ENCODE measurements at places on chromosomes 7 and 10.

GRCh38 chr10:69899727-69900595 lies 98.3 kb downstream of the COL13A1 start:
- DNase-seq, result no peak

GRCh38 chr10:30591249-30591670 lies 38.3 kb downstream of the LYZL2 start:
- peak; percentile 25 for DNase-seq

- DNase-seq, result no peak
These were observed 1.3 kb downstream of the TYSND1 start for GRCh38 chr10:70145166-70145665.

DNA sequence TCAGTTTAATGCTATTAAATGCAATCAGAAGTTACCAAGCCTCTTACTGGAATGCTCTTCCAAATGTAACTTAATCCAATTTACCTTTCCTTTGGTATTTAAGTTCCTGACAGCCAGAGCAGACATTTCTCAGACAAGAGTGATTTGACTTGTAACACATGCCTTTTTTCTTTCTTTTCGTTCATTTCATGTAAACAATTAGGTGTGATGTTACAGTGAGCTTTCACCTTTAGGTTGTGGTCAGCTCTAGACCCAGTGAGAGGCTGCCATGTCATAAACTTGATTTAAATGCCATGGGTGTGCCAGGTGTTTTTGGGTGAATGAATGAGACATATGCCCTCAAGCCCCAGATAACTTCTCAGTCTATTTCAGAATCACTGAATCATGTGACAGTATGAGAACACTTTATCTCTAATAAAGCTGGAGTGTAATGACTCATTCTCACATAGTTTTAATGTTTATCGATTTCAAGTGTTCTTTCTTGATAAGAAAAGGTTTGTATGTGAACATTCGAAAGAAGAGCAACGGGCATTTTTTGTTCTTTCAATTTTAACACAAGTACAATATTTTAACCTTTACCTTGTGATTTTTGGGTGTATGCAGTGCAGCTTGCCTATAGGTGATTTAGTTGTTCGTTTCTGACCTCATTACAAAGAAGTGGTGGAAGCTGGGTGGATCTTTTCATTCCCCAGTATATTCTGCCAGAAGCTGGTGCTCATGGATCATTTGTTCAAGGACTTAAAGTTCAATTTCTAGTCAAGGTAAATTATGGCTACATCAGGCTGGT lies 61.5 kb downstream of the CHN2 start:
- DNase-seq, result no peak

GRCh38 chr10:5679606-5680005 lies 5.0 kb upstream of the TASOR2 start:
- DNase-seq, result no peak

DNA sequence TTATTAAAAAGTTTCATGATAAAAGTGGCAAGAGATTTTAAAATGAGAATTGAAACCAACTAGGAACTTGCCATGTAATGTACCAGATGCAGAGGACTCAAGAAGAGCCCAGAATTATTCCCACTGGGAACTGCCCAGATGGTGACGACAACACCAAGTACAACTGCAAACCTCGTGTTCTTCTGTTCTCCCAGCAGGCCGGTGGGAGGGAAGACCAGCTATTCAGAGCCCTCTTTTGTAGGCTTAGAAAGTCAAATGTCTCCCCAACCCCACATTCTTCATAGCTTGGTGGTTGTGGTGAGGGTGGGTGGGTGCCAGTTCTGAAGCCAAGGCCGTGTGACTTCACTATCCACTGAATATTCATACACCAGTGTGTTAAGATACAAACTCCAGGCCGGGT lies 54.3 kb upstream of the ITGB1 start:
- no peak for DNase-seq

GRCh38 chr10:113386005-113386404 lies 166.8 kb upstream of the HABP2 start:
- DNase-seq, result no peak

DNA sequence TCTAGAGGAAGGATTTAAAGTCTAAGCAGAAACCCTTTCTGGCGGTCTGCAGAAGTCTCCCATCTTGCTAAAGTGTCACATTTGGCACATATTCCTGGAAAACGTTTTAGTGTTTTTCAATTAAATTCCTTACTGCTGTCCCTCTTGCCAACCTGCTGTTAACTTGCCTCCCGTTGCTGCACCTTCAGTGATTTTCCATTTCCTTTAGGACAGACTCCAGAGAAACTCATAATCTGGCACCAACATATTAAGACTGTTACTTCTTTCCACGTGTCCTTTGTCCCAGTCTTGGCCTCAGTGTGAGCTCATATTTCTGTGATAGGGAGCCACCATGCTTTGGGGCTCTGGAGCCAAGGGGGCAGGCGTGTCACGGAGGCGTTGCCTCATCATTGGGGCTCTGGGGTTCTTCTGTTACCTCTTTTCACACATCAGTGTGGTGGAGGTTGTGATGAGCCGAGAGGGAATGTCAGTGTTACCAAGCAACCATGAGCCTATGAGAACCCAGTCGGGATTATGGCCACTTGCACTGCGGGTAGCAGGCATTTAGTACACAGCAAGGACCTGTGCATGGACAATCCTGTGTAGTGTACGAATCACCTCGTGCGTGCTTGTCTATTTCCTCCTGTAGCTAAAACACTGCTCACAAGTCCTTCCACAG lies 26.0 kb upstream of the ZNF32 start:
- DNase-seq, result no peak

DNA sequence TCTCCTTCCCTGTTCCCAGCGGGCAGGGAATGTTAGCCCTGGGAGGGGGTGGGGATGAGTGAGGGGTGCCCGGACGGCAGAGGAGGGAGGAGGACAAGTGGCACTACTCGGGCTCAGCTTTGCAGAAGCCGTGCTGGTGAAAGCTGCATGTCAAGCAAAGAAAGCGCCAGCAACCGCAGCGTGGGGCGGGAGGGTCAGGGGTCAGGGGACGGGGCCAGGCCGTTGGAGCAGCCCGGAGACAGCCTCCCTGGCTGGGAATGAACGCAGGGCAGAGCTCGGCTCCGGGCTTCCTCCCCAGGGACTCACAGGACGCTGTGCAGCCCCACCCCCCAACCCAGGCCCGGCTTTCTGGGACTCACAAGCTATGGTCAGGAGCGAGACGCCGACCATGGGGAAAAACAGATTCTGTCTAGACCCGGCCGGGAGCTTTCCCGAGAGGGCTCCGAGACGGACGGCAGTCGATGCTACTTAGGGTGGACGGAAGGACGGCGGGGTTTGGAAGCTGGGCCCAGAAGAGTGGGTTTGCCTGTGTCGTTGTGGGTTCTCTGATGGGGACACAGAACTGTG lies 113.4 kb downstream of the VIPR2 start:
- DNase-seq, result no peak

GRCh38 chr10:114967071-114967470 lies 29.1 kb downstream of the TRUB1 start:
- no peak for DNase-seq

GRCh38 chr10:90175161-90175681 lies 473.8 kb downstream of the KIF20B start:
- DNase-seq, result no peak

- DNase-seq, result no peak
These were observed 23.0 kb upstream of the LRGUK start for GRCh38 chr7:134104166-134104565.

DNA sequence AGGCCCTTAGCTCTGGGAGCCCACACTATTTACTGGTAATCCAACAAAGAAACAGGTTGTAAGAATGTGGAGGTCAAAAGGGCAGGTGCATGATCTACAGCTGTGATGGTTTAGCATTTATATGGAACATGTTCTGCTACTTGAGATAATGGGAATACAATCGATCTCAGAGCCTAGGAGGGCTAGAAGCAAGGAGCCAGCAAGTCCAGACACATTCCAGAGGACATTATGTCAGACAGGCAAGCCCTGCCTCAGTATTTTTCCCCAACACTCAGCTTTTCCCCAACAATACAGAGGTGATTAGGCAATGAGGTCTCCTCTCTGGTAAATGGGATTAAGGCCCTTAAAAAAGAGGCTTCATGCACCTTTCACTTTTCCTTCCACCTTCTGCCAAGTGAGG lies 21.4 kb upstream of the GNAT3 start:
- DNase-seq, result no peak

- DNase-seq, result no peak
These were observed 83.2 kb downstream of the MLLT10 start for GRCh38 chr10:21617267-21617666.

- DNase-seq, result no peak
These were observed 42.8 kb downstream of the FBXL13 start for GRCh38 chr7:103031781-103032180.

- DNase-seq, result no peak
These were observed 82.9 kb upstream of the HGF start for GRCh38 chr7:81852701-81853100.

DNA sequence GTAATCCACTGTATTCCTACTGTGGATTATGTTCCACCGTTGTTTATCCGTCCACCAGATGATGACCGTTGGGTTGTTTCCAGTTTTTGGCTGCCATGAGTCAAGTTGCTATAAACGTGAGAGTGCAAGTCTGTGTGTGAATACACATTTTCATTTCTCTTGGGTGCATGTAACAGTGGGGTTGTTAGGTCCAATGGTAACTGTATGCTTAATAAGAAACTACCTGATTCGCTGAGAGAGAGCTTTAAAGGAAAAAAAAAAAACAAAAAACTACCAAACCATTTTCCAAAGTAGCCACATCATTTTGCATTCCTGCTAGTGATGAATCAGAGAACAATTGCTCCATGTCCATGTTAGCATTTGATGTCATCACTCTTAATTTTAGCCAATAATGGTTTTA lies 15.9 kb downstream of the UBN2 start:
- no peak for DNase-seq

DNA sequence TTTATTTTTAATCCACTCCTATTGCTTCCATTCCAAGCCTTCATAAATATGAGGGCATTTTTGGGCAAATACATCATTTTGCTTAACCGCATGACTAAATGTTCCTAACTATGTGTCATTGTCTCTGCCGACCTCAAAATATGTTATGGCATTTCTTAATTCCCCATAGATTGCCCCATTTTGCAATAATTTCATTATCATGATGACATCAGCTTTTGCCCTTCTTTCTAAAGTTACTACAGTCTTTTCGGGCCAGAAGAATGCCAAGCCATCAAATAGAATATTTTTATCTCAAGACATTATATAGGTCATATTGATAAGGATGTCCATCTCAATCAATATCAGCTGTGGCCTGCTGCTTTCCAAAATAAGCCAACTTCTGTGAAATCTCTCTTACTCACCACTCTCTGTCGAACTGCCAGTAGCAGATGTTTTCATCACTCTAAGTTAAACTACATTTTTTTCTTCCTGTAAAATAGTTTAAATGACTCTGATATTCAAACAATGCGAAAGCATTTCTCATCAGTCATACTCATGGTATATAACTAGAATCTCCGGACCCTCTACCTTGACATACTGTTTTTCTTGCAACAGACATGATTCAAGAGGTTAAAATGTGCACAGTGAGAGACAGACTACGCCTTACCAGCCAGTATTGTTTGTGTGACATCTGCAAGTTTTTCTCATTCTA lies 1254.6 kb upstream of the CELF2 start:
- no peak for DNase-seq

- no peak for DNase-seq
These were observed 49.0 kb upstream of the ZRANB1 start for GRCh38 chr10:124892905-124893304.

- no peak for DNase-seq
These were observed 39.5 kb downstream of the C7orf33 start for GRCh38 chr7:148630078-148630477.

GRCh38 chr7:73623798-73624668 lies at the start of gene MLXIPL:
Gene MLXIPL, minus strand, starts transcription at chr7:73624522. Its CDS starts 30 bp downstream, at chr7:73624492.
- DNase-seq, result peak; percentile 83

GRCh38 chr10:123428391-123428790 lies 237.8 kb upstream of the GPR26 start:
- DNase-seq, result no peak

- no peak for DNase-seq
These were observed 15.9 kb downstream of the VSIR start for GRCh38 chr10:71757399-71757922.

DNA sequence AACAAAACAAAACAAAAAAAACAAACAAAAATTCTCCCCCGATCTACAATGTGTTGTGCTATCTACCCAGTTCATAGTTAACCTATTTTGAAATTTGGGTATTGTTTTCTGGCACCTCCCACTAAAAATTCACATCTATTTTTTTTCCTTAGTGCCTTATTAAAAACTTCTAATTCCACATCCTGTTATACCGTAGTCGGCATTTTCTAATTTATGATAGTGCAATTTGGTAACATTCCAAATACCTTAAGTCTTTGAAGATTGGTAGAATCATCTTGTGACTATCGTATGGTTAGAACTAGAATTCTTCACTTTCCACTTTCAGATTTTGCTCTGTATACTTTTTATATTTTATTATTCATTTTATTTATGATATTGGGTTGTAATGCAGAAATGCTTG lies 4.5 kb upstream of the NRG3 start:
- no peak for DNase-seq

GRCh38 chr7:22002726-22003125 lies 57.0 kb upstream of the CDCA7L start:
- no peak for DNase-seq

GRCh38 chr10:89064748-89065147 lies 74.2 kb downstream of the FAS start:
- DNase-seq, result no peak

GRCh38 chr10:128275388-128276177 lies 149.4 kb upstream of the MKI67 start:
- no peak for DNase-seq

DNA sequence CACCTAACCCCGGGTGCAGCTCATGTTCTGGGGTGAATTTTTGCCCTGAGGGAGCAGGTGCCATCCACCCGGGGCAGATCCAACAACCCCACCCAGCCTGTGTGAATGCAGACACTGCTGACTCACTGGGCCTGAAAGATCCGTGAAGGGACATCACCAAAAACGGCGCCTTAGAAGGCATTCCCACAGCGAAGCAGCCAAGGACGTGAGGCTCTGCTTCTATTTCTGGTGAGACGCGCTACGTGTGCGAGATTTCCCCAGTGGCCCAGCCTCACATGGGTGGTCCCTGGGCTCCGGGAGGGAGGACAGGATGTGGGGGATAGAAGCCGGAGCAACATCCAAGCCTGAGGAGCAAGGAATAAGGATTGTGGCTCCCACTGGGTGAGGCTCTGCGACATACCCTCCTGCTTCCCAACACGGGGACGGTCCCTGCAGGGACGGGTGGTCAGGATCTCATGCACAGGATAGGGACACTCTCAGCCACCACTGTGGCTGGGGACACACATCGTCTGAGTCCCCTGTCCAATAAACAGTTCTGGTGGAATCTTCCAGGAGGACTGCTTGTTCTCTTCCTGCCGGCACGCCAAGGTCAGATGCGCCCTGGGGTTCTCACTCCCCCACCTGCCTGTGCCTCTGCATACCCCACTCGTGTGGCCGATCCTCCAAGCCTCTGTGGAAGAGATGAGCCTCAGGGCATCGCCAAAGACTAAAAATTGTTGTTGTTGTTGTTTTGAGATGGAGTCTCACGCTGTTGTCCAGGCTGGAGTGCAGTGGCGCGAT lies 70.2 kb downstream of the ZRANB1 start:
- no peak for DNase-seq

GRCh38 chr10:50508315-50509051 lies 115.3 kb downstream of the SGMS1 start:
- no peak for DNase-seq

- DNase-seq, result no peak
These were observed 28.1 kb upstream of the CREB3L2 start for GRCh38 chr7:138029941-138030340.

GRCh38 chr7:139708541-139708940 lies 69.3 kb downstream of the HIPK2 start:
- DNase-seq, result no peak
